ENCODE measurements at places on chromosomes 1 and 21.

GRCh38 chr1:173082913-173083312 lies 32.2 kb upstream of the TNFSF18 start:
- no peak for DNase-seq

- DNase-seq: peak; percentile 36
Observed at GRCh38 chr1:65141394-65141793, 6.6 kb upstream of the AK4 start.

DNA sequence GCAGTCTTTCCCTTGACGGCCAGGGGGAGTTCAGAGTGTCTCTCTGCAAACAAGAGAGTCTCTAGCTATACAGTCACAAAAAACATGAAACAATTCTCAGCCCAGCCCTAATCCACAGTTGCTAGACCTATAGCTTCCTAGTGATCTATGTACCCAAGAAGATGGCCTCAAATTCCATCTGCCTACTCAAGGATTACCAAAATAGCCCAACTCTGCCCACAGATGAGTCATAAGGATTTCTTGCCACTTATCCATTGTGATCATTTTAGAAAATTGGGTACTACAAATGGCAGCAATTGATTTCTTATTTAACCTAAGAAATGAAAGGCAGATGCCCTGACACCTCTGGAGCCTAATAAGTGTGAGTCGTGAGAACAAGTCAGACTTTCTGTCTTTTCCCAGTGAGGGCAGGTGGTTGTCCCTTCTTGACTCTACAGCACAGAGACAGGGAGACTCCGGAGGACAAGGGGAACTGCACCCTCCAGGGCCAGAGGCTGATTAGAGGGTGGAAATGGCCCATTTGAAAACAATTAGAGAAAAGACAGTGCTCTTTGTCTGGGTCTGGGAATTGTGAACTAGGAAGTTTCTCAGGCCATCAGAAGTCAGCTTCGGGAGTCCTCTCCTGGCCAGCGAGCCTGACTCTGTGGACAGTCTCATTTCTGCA lies 65.4 kb downstream of the ABCA4 start:
- peak; percentile 85 for DNase-seq

DNA sequence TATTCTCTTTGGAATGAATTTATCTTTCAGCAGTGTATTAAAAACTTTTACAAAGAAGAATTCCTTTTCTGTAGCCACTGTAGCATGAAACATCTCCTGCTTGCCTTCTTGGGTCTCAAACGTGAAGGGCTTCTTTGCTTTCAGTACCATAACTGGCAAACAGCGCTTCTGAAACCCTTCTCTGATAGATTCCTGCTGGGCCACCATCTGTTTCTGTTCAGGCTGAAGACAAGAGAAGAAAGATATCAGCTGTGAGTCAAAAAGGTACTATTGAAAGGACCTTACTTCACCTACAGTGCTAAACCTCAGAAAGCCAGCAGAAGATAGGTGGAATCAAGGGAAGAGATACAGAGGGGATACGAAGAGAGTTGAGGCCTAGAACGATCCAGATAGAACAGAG lies 10.5 kb downstream of the AIM2 start:
- no peak for DNase-seq

- no peak for DNase-seq
Observed at GRCh38 chr21:27513016-27513415, 546.1 kb upstream of the ADAMTS5 start.

DNA sequence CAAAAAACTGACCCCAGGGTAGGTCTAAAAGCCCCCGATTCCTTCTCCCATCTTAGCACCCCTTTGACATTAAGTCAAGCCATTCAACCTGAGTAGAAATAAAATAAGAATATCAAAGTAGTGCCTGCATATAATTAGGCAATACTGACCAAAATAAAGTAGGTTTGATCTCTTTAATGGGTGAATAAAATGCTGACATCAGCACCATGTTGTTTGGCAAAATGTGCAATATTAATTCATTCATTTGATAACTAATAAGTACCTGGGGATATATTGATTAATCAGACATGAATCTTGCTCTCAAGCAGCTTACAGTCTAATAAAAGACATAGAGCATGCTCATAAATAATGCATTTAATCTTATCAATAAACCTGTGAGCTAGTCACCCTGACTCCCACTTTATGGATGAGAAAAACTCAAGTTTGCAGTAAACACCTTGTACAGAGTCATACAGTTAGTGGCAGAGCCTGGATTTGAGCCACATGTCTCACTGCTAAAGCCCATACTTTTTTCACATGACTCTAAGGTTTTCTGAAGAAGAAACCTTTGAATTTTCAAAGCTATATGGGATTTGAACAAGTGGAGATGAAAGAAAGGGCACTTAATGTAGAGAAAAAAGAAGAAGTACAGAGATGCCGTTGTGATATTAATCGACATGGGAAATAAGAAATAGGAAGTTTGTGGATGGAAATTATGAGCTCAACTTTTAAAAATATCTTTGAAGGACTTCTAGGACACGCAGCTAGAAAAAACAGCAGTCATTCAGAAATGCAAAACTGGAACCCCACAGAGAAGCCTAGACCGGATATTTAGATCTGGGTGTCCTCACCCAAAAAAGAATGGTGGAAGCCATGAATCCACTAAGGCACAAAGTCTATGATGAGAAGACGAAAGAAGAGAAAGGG lies 183.9 kb downstream of the TOMM20 start:
- no peak for DNase-seq

GRCh38 chr1:15928971-15929965 lies 46.6 kb downstream of the ZBTB17 start:
- no peak for DNase-seq

- peak; percentile 14 for DNase-seq
Observed at GRCh38 chr1:117067533-117068370, 7.6 kb downstream of the TTF2 start.

DNA sequence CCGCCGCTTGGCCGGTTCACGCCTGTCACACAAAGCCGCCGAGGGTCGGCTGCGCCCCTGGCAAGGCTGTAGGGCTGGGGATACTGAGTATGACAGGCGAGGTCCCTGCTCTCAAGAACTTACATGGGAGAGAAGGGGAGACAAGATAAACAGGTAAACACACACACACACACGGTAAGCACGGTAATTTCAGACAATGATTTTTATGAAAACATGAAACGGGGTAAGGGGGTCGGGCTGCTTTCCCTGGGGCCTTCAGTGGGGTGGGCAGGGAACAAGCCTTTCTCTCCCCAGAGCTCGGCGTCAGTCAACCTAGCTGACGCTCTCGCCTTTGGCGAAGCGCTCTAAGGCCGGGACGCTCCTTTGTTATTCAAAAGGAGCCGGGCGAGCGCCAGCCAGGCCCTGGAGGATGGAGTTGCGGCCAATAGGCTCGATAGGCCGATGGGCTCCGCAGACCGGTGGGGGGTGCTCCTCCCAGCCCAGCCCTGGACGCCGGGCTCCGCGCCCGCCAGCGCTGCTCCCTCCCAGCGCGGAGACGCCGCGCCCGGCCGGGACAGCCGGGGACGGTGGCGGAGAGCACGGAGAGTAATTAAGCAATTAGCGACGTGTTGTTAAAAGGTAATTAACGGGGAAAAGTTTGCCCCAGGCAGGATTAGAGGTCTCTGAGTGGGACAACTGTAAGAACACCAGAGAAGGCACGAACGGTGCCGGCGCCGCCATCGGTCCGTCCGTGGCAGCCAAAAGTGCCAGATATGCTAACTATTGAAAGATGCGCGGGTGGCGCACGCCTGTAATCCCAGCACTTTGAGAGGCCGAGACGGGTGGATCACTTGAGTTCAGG lies 950 bp upstream of the INKA2 start:
- no peak for DNase-seq

DNA sequence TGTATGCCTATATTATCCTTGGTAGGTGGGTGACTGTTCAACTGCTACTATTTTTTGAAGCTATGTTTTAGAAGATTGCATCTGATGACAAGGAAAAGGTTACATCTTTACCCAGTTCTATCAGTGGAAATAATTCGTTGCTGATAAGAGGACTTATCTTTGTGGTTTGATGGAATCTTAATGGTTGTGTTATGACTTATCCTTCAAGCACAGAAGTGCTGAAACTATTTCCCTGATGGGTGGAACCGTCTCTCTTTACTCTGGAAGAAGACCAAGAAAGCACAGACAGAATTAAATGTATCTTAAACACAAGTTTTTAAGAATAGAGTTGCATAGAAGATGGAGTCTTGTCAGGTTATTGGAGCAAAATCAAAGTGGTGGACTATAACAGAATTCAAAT lies 437.7 kb upstream of the KAZN start:
- peak; percentile 29 for DNase-seq

GRCh38 chr1:200966934-200967333 lies 56.6 kb downstream of the KIF21B start:
- DNase-seq: no peak

GRCh38 chr1:35873243-35873750 lies 9.7 kb upstream of the AGO1 start:
- no peak for DNase-seq

DNA sequence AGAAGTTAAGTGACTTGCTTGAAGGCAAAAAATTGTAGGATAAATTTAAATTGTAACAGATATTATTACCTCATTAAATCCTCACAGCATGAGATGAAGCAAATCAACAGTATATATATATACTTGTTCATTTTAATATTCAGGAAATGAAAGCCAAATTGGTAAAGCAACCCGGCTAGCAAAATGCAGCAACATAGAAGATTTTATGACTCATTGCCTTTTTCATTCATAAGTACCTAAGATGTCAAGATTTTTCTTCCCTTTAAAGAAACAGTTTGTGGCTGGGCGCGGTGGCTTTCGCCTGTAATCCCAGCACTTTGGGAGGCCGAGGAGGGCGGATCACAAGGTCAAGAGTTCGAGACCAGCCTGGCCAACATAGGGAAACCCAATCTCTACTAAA lies 190.5 kb upstream of the NRIP1 start:
- no peak for DNase-seq

- no peak for DNase-seq
Observed at GRCh38 chr1:229106526-229107125, 164.3 kb upstream of the RAB4A start.

GRCh38 chr1:1324084-1324523 lies 356 bp downstream of the INTS11 start:
- DNase-seq: no peak

DNA sequence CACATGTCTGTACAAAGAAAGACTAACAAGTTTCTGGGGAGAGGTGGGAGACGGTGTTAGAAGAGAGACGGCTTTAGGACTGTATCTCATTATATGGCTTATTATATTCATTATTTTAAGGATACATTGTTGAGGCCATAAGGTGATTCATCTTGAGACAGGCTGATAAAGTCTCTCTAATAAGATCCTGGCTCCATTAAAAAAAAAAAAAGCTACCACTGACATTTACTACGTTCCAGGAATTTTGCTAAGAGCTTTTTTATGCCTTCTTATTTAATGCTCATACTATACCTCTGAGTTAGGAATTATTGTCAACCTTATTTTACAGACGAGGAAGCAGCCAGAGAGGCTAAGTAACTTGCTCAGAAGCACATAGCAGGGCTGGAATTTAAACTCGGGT lies 173.7 kb downstream of the GABPA start:
- no peak for DNase-seq

GRCh38 chr1:207102146-207102545 lies 1.9 kb upstream of the C4BPA start:
- DNase-seq: no peak

- no peak for DNase-seq
Observed at GRCh38 chr1:43455213-43455889, 1.6 kb upstream of the HYI start.

DNA sequence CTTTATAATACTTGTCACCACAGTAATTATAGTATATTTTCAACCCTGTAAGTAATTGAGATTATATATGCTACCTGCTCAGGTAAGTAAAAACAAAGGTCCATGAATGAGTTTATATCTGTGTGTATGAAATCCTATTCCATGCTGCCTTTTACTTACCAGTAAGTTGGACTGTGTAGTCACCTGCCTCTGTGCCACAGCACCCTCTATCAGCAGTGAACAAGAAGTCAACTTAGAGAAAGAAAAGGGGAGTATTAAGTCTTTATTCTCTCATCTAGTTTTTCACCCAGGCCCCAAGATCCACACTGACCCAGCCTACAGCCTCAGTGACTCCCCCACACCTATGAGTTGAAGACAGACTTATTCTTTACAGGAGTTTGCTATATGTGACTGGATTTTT lies 36.9 kb upstream of the IFI16 start:
- no peak for DNase-seq

GRCh38 chr1:32470991-32471694 lies 6.3 kb downstream of the ZBTB8B start:
- no peak for DNase-seq

GRCh38 chr1:112852276-112852675 lies 103.7 kb downstream of the SLC16A1 start:
- no peak for DNase-seq

GRCh38 chr1:51214615-51215131 lies 21.4 kb upstream of the RNF11 start:
- no peak for DNase-seq

DNA sequence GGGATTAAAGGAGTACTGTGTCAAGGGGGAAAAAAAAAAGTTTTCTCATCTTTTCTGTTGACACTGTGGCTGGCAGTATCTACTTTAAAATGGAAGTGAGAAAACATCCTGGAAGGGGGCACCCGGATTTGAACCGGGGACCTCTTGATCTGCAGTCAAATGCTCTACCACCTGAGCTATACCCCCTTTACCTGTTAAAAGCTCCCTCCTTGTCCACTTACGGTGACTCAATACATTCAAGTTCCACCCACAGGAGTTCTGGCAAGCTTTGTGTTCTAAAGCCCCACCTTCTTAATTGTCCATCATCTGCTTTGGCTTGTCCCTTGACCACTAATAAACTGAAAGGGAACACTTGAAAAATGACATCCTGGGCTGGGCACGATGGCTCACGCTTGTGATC lies 68.2 kb downstream of the FNBP1L start:
- no peak for DNase-seq

DNA sequence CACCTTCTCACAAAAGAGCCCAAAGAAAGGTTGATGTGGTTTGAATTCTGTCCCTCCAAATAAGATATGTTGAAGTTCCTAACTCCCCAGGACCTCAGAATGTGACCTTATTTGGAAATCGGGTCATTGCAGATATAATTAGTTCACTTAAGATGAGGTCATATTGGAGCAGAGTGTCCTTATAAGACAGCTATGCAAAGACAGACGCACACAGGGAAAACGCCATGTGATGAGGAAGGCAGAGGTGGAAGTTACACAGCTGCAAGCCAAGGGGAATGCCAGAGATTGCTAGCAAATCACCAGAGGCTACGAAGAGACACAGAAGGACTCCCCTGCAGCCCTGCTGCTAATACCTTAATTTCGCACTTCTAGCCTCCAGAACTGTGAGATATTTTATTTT lies 5.2 kb upstream of the ABCB10 start:
- DNase-seq: no peak

DNA sequence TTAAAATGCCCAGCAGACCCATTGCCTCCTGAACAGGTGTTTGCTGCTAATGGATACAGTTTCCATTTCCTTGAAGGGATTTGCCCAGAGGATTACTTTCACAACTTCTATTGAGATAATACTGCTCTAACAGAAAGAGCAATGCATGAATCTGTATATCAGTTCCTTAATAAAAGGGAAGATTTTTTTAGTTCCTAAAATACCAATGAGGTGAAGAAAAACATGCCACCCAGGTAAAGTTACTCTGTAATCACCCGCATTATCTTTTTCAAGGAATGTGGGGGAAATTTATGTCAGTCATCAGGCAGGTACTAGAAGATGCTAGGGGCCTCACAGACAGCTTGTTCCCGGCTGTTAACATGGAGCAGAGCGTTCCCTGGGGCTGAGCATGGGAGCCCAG lies 41.1 kb downstream of the KCNJ15 start:
- DNase-seq: no peak

All from RCC 7860 (cell line).